H9 (cell line): ENCODE measurements at places on chromosomes 3 and 15.

DNA sequence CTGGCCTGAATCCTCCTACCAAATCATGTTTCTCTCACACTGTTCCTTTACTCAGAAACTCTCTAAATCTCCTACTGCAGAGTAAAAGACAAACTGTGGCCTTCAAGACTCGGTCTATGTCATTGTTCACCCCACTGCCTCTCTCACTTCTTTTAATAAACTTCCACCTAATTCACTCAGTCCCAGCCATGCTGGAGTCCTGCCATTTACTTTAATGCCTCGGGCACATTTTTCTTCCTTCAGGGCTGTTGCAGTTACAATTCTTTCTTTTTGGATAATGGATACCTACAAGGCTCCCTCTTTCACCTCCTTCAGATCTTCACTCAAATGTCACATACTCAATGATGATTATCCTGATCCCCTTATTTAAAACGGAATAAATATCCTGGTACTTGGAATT is 955.6 kb downstream of the ROBO1 start:
- DNase-seq, result no peak

DNA sequence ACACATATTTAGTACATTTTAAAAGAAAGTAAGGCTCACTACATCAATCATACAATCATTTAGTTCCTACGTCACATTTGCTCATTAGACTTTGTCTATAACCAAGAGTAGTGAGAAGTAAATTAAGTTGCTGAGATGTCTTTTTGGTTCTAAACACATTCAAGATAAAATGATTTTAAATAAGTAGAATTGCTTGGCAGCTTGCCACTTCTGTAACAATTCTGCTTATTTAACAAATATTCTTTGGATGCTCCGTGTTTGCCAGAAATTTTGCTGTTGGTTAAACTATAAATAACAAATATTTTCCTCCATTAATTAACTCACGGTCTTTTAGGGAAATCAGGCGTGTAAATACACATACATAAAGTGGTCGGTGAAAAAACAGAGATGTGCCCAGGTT is 18.3 kb downstream of the SUCNR1 start:
- DNase-seq, result no peak

GRCh38 chr3:126952261-126952982 is 30.5 kb upstream of the PLXNA1 start:
- DNase-seq, result no peak

- DNase-seq, result no peak
Observed at GRCh38 chr15:76084256-76084655, 24.5 kb downstream of the TMEM266 start.

DNA sequence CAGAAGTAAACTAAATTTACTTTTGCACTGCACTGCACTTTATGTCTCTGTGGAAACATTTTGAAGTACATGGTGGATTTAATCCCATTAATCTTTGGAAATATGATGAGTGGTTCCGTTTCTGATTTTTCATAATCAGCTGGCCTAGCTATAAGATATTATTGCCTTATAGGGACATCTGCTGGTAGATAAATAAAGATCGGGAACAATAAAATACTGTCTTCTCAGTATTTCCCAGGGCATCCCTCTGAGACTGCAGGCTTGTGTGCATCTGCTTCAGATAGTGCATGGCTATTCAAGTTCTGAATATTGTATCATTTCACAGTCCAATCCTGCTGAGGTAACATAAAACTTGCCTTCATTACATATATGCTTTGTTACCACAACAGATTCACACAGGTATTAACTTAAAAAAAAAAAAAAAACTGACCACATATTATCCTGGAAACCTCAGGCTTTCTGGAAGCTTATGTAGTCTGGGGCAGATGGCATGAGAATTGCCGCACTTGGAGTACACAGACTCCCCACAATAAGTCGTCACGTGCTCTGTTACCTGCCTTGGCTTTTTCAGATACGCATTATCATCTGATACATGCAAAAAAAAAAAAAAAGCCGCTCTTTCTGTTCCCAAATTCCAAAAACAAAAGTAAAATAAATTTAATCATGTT is 330.8 kb upstream of the AGTR1 start:
- DNase-seq, result no peak

DNA sequence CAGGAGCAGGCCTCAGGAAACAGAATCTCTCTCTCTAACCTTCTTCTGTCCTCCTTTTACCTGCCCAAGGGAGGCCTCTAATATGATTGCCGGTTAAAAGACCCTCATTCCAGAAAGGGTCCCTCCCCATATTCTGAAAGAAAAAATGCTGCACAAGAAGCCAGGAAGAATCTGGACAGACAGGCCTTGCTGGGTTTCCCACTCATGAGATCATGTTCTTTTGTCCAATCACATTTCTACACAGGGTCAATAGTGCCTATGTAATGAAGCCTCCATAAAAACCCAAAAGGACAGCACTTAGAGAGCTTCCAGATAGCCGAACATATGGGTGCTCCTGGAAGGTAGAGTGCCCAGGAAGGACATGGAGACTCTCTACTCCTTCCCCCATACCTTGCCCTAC is 146.0 kb downstream of the MYO9A start:
- DNase-seq, result no peak

- no peak for DNase-seq
Observed at GRCh38 chr15:40091861-40092255, 16.8 kb downstream of the BMF start.

GRCh38 chr3:25447285-25447684 is 19.2 kb downstream of the RARB start:
- no peak for DNase-seq

DNA sequence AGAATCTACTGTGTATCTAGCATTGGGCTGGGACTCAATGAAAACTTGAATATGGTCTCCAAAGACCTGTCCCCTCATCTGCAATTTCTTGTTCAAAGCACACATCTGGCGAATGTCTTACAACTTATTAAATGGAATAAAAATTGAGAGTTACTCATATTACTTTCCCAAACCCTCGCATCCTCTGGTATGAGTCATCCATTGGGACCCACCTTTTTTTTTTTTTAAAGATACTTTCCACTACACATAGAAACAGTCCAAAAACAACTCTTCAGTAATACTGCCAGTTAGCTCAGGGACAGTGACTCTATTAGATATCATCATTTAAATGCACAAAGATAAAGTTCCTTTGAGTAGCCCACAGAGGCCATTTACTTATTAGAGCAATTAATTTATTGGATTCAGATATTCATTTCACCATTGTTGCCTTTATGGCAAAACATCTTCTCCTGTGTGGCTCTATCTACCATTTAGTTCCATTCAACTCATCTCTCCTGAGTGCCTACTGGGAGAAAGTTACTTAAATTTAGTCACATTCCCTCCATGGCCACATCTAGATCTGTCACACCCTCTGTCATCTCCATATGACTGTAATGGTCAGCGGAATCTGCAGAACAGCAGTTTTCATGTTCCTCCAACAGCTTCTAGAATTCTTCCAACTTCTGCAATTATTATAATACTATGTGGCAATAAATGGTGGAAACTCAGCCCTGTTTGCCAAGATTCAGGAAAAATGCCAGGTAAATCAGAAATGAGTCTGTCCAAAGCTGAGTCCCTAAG is 77.9 kb upstream of the ARHGEF3 start:
- no peak for DNase-seq

DNA sequence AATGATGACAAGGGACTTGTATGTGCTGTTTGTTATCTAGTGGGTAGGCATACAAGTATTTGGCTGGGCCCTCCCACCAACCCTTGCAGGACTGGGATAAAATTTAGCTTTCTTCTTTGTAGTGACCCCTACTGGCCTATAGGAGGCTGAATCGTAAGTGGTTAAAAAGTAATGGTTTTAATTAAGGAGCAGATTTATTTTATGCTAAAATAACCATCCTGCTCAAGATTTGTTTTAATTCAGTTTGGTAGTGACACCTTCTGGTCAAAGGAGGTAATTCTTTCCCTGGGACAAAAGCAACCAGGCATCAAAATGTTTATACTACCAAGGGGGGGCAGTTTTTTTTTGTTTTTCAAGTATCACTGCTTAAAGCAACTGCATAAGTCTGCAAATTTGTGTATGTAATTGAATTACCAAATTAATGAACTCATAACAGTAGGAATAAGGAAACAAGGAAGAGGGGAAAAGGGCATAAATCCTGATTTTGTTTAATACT is 70.7 kb downstream of the TOP2B start:
- DNase-seq, result no peak

GRCh38 chr3:30162579-30162978 is 443.8 kb upstream of the TGFBR2 start:
- DNase-seq, result no peak

GRCh38 chr15:66789029-66790025 is 87.3 kb downstream of the SMAD6 start:
- peak; percentile 76 for DNase-seq

- no peak for DNase-seq
Observed at GRCh38 chr3:29452934-29453283, 172.0 kb downstream of the RBMS3 start.

DNA sequence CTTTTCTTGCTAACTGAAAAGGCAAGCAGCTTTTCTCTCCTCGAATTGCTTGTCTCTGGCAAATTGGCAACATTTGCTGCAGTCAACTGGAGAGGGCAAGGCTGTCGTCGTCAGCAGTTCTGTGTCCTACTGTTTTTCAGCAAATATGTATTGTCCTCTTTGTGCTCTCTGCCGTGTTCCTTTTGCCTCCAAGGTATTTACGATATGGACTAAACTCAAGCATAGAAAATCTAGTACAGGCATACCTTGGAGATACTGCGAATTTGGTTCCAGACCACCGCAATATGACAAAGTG is 558 bp upstream of the SLC30A4 start:
- DNase-seq, result no peak

DNA sequence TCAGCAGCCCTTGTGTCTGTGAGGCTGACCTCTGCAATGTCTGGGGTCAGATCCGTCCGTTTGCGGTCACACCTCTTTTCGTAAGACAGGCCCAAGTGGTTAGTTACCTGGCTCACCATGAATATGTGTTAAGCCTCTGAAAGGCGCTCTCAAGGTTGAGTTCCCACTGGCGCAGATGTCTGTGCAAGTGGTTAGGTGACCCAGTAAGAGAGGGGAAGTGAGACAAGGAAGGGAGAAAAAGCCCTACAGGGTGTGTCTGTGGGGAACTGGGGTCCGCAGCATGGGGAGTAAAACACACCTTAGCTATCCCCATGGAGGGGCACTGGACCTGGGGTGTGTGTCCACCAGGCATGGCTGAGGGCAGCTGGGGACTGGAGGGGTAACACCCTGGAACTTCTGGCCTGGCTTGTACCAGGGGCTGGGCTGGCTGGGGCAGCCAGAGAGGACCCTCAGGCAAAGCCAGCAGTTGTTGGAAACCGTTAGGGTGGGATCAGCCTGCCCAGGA is 391.6 kb upstream of the PROK2 start:
- no peak for DNase-seq

GRCh38 chr3:122794483-122794778 is 438 bp upstream of the SLC49A4 start:
- no peak for DNase-seq

GRCh38 chr3:126342991-126343648 is 14.1 kb downstream of the KLF15 start:
- DNase-seq, result peak; percentile 66

DNA sequence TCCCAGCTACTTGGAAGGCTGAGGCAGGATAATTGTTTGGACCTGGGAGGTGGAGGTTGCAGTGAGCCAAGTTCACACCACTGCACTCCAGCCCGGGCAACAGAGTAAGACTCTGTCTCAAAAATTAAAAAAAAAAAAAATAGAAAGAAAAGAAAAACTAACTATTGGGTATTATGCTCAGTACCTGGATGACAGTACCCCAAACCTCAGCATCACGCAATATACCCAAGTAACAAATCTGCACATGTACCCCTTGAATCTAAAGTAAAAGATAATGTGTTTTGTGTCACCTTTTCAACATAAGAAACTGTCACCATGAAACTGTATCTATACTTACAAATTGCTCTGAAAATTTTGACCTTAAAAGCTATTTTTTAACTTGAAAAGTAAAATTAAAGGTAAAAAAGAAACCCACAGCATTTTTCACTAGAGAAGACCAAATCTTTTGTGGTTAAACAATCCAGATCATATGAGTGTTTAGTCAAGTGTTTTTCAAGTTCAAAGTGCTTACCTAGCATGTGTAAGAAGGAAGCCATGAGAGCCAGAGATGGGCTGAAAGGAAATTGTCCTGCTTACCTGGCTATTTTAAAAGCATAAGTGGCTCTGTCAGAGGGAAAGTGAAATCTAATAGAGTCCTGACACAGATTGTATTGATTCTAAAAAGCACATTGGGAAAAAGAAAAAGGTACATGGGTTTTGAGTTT is 50.5 kb downstream of the MYO1E start:
- no peak for DNase-seq

- no peak for DNase-seq
Observed at GRCh38 chr15:79496838-79497237, 64.7 kb downstream of the MINAR1 start.

- DNase-seq, result no peak
Observed at GRCh38 chr3:31421314-31422048, 111.2 kb upstream of the STT3B start.

GRCh38 chr15:29034151-29034550 is 148.4 kb downstream of the APBA2 start:
- no peak for DNase-seq

- no peak for DNase-seq
Observed at GRCh38 chr3:167898091-167898490, 162.6 kb downstream of the SERPINI1 start.

GRCh38 chr3:47978386-47978785 is 37.8 kb downstream of the MAP4 start:
- no peak for DNase-seq

DNA sequence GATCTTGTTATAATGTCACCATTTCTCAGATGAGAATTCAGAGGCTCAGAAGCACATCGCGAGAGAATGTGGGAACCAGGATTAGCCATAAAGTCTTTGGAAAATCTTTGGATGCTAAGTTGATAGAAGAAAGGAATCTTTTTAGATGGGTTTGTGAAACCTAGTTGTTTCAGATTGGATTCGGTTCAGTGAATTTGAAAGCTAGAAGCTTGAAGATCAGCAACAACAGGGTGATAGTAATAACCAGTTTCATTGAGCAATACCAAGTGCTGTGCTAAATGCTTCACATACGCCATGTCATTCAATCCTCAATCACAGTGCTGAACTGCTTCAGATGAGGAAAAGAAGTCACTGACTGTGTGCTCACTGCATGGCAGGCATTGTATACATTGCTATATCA is 47.4 kb upstream of the MITF start:
- DNase-seq, result no peak

DNA sequence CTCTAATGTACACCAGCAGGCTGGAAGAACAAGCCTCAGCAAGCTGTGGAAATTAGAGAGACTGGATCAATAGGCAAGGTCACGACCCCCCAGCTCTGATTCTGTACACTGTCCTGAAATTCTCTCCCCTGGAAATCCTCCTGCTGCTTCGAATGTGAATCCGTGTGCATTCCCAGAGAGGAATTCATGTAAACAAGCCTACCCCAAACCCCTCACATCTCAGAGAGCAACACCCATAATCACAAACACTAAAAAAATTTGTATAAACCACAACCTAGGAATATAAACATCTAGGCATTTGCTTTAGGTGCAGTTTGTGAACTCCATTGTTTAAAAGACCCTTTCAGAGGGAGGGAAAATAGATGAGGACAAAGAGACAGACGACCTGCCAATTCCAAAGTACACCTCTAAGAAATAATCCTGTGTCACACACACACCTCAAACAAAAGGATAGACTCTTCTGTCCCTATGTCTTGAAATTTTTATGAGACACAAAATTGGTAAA is 325.2 kb downstream of the WDR72 start:
- no peak for DNase-seq

- no peak for DNase-seq
Observed at GRCh38 chr3:61684386-61684785, 123.0 kb downstream of the PTPRG start.
